ENCODE measurements at places on chromosomes 5 and 9.

DNA sequence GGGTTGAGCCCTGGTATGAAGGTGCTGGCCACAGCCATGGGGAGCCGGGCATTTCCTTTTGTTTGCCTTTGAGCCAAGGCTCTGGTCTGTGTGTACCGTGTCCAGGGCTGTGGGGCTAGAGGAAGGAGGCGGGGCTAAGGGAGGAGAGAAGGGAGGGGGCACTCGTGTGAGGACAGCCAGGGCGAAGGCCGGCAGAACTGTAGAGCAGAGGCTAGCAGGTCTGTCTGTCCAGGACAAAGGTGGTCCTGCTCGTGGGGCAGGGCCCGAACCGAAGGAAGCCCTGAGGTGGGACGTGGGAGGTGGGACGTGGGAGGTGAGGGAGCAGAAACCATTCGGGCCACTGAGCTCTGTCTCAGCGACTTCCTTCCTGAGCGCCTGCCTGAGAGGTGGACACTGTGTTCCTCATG, 41.3 kb upstream of the TESK1 start:
- DNase-seq = no peak

- no peak for DNase-seq
These were observed 483.2 kb downstream of the CDH10 start for GRCh38 chr5:24161559-24161958.

- no peak for DNase-seq
These were observed 294.1 kb upstream of the SMC2 start for GRCh38 chr9:103799959-103800358.

- no peak for DNase-seq
These were observed 437.8 kb downstream of the ARHGEF28 start for GRCh38 chr5:74063821-74064220.

- no peak for DNase-seq
These were observed 235.0 kb downstream of the GOLPH3 start for GRCh38 chr5:31939151-31939550.

Data from stimulated activated CD4-positive, alpha-beta T cell treated with anti-CD3 and anti-CD28 coated beads, Interleukin-2, amount 100 ng/mL, for 24 hours (primary cell).